ENCODE measurements at places on chromosomes 12 and 14.
A peak's percentile ranks its signal among the peaks of the same experiment; 100 is the strongest.

- DNase-seq: no peak
These were observed 115.5 kb upstream of the PARP11 start for GRCh38 chr12:3988519-3989217.

DNA sequence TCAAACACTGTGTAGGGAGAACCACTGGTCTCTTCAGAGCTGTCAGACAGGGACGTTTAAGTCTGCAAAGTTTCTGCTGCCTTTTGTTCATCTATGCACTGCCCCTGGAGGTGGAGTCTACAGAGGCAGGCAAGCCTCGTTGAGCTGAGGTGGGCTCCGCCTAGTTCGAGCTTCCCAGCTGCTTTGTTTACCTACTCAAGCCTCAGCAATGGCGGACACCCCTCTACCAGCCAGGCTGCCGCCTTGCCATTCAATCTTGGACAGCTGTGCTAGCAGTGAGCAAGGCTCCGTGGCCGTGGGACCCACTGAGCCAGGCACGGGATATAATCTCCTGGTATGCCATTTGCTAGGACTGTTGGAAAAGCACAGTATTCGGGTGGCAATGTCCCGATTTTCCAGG, 24.6 kb upstream of the YBX3 start:
- DNase-seq: no peak

GRCh38 chr12:117030187-117030900, 68.9 kb downstream of the TESC start:
- no peak for DNase-seq

GRCh38 chr14:61654026-61654425, 41.3 kb upstream of the HIF1A start:
- DNase-seq: no peak

- no peak for DNase-seq
These were observed 8.1 kb downstream of the PTPN6 start for GRCh38 chr12:6959058-6959804.

GRCh38 chr14:73842201-73842600, 9.4 kb upstream of the PTGR2 start:
- no peak for DNase-seq

GRCh38 chr12:12542286-12542685, 20.4 kb downstream of the DUSP16 start:
- no peak for DNase-seq

DNA sequence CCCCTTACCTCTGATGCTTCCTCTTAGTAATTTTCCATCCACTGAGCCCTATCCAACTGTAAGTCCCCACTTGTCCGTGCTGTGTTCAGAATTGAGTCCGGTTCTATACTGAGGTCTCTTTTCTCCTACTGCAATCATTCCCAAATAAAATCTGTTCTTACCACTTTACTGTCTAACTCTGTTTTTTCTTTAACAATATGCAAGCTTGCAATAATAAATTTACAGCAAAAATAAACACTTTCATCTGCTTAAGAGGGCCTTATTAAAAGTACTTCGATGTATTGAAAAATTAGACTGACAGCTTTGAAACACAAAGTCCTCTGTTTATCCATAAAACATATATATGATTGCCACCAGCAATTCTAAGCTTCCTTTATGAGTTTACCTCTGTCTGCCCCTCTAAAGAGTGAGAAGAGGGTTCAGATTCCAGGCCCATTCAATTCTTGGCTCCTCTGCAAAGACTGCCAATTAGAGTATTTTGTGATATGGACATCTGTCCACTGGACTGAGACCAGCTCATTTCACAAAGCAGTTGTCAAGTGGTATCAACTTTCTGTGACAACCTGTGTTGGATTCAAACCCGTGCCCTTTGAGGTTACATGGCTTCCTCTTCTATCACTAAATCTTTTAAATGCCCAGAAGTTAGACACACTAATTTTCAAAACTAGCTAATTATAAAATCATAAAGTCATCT, 39.9 kb upstream of the G2E3 start:
- no peak for DNase-seq

GRCh38 chr14:74917646-74918081, 5.4 kb downstream of the RPS6KL1 start:
- no peak for DNase-seq

GRCh38 chr12:64635356-64635998, 25.2 kb downstream of the RASSF3 start:
- no peak for DNase-seq

DNA sequence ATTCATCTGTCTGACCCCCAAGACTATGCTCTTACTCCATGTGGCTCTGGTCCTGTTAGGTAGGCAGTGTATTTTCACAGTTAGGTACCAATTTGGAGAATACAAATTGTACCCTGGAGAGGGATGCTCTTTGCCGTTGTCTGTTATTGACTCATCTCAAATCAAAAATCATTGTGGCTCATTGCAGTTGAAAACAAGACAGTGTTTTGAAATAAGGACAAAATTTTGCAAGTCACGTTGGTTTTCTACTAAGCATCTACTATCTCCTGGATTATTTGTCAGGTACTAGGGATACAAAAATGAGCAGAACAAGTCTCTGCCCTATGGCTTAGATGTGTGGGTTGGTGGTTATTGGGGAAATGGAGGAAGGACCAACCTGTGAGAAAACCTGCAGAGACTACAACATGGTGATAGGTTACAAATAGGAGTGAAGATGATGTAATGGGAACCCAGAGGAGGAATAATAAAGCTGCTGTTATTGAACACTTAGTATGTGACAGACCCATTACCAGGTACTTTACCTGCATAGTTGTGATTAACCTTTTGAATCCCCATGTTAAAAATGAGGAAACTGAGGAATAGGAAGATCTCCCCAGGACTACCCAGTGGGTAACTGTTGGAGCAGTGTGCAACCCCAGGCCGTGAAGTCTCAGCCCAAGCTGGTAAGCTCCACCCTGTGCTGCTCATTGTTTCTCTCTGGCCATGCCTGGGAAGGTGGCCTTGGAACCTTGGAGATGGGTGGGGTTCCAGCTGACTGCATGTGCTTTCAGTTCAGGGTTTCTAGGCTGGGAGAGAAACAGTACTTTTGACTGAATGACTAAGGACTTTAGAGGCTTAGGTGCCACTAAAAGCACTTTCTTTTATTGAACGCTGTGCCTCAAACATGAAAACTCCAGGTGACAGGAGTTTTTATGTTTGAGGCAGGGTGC, 72.9 kb upstream of the SRSF5 start:
- no peak for DNase-seq

- no peak for DNase-seq
These were observed 142.8 kb downstream of the SCARB1 start for GRCh38 chr12:124720681-124721500.

DNA sequence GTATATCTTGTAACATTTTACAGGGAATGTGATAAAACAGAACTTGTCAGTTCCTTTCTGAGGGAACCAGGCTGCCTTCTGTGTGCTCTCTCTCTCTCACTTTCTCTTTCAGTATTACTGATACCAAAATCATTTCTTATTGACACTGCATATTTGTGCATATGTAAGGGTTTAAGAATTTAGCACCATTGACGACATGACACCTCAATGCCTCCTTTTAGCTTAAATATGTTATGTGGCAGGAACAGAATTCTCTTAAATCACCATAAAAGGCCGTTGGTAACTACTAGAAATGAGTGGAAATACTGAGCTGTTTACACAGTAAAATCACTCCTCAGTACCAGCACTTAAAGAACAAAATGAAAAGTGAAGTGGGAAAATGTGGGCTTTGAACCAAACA, 457.7 kb upstream of the SYT1 start:
- DNase-seq: no peak

DNA sequence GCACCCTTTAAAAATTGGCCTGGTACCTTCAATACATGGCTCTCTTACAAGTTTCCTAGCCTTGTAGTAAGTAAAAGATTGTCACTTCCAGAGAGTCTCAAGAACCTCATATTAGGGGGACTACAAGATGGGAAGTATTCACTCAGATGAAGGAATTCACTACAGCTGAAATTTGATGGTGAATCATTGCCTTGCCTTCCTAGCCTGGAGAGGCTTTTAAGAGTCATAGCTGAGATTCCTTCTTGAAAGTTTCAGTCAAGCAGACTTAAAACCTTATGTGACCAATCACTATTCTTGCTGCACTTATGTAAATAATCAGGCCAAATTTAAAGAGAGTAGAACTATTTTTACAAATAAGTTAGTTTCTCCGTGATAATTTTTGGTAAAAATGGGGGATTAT, 451.6 kb downstream of the TRHDE start:
- DNase-seq: no peak

DNA sequence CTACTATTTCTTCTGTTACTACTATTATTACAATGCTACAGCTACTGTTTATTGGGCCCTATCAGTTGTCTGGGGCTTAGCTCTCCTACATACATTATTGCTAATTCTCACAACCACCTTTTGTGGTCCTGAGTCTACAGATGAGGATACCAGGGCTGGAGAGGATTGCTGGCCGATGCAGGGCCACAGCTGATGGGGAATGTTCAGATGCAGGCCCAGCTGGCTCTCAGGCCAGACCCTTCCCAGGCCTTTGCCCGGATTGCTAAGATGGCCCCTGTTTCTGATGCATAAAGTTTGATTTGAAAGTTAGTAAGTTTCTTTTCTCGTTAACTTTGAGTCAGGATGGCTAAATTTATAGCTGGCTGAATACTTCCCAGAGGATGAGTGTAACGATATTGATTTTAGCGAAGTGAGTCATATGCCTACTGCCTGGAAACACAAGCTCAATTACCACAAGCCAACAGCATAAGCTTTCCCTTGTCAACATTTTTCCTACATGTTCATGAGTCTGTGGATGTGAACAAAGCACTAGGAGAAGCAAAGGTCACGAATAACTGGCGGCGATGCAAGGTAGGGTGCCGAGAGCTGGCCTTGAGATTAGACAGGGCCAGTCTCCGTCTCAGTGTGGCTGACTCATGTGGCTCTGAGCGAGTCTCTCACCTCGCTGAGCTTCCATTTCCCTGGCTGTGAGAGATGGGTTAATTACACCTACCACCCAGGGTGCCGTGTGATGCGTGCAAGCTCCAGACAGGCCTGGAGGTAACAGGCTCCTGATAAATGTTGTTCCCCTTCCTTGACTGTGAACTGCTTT, 111.0 kb downstream of the BEGAIN start:
- DNase-seq: peak; percentile 76

- no peak for DNase-seq
These were observed 65.8 kb upstream of the RASSF3 start for GRCh38 chr12:64544371-64545080.

GRCh38 chr14:30292541-30292940, 266.4 kb upstream of the G2E3 start:
- no peak for DNase-seq

GRCh38 chr14:51304438-51304837, 64.4 kb downstream of the TMX1 start:
- DNase-seq: no peak

- peak; percentile 41 for DNase-seq
These were observed 72.8 kb downstream of the PAPOLA start for GRCh38 chr14:96574633-96575632.

GRCh38 chr14:51216602-51217001, 23.4 kb upstream of the TMX1 start:
- no peak for DNase-seq

Measured in BJ (cell line).